ENCODE measurements at places on chromosomes 7 and 10.
A peak's percentile ranks its signal among the peaks of the same experiment; 100 is the strongest.

DNA sequence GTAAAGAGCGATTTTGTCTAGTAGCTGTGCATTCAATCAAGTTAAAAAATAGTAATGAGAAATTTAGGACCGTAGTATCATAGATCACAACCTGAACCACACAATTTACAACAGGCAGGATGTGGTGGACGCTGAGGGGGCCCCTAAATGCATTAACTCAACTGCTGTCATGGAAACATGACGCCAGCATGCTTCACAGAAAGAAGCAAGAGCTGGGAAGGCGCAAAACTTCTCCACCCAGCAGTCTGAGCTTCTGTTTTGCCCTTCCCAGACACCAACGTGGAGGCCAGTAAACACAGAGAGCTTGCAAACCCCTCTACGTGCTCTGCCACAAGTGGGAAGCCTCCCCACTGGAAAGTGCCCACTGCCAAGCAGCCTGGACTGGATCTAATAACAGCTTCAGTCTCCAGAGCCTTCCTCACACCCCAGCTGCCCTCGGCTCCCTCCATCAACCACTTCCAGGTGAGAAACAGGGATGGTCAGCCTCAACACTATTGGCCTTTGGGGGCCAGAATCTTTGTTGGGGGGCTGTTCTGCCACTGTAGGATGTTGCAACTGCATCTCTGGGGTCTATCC, 151.8 kb downstream of the SFMBT2 start:
- DNase-seq, result no peak

DNA sequence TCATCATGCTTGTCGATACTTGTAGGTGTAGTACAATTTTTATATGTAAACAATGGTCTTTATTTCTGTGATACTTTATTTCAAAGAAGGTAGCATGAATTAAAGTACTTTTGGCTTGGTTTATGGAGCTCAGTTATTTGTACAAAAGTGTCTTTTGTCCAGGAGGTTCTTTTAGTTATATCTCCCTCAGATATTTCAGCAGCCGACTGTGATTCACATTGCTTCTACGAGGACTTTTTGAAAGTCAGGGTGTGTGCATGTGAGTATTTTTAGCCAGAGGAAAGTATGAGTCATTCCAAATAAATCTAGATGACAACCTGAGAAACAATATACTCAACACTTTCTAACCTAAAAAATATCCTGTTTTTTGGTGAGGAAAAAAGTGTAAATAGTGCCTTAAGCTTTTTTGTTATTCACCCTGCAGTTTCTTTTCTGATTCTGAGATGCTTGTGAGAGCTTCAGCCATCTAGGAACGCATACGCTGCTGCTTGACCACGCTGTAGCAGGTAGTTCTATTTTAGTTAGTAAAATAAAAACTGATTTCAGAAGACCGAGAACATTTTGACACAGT, 595 bp upstream of the SUN1 start:
- no peak for DNase-seq

- no peak for DNase-seq
These were observed 139.7 kb downstream of the ATE1 start for GRCh38 chr10:121788115-121788514.

DNA sequence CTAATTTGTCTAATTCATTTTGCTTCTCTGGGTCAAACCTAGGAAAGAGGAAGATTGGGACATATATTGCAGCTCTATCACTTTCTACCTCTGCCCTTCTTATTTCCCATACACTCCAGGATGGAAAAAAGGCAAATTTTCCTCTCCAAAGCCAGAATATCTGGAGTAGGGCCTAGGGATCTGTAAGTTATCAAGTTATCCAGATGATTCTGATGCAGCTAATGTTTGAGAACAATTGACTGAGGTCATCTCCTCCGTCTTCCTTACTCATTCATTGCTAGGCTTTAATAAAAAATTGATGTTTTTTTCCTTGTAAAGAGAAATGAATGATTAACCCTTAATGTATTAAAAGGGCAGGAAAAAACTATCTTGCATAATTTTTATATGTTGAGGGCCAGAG, 211.9 kb upstream of the GLI3 start:
- DNase-seq, result no peak

DNA sequence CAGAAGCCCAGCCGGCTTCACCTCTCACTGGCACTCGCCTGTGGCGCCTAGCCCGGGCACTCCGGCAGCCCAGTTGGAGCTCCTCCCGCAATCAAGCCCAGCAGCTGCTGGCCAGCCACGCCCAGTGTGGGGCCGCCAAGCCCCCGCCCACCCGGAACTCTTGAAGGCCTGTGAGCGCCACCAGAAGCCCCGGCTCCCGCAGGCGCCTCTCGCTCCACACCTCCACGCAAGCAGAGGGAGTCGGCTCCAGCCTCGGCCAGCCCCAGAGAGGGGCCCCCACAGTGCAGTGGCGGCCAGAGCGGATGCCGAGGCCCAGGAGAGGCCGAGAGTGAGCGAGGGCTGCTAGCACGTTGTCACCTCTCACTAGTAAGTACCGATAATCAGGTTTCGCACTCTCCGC, 240.7 kb downstream of the TFEC start:
- DNase-seq, result no peak

DNA sequence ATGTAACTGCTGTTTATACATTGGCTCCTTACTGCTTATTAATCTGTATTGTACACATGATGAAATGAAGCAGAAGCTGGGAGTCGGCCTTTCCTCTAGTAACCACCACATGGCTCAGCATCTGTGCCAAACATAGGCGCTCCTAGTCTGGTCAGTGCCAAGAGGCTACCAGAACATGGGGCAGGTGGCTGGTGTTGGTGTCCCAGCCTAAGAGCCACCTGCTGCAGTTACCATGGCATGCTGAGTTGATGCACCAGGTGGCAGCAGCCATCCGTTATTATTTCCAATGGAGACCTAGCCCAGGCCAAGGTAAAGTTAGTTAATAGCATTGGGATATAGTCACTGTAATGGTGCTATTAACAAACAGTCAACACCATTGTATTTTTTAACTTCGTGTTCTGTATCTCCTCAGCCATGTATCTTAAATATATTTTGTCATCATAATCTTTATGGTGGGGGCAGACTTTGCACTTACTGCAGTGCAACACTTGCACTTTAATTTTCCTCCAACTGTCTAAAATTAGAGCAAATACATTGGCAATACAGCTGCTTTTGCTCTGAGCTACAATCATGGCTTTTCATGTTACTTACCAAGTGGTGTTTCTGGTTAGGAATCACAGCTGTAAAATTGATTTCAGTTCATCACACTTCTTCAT, 33.1 kb downstream of the HBP1 start:
- DNase-seq, result peak; percentile 38

DNA sequence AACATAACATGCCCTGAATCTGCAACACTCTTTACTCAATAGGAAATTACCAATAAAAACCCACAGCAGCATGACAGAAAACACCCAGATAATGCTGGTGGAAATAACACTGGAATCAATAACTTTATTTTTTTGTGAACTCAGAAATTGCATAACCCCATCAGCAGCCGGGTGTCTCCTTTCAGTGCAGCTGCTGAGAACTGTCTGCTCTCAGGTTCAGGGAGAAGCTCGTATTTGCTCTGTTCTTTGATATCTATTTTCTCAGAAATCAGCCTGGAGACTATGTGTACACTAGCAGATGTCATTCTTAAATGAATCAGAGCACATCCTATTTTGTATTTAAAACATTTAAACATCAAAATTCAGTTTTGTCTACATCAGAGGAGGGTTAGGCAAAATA, 506.0 kb downstream of the POM121L12 start:
- DNase-seq, result no peak

GRCh38 chr10:21807180-21807579, 196.3 kb downstream of the DNAJC1 start:
- DNase-seq, result peak; percentile 85

DNA sequence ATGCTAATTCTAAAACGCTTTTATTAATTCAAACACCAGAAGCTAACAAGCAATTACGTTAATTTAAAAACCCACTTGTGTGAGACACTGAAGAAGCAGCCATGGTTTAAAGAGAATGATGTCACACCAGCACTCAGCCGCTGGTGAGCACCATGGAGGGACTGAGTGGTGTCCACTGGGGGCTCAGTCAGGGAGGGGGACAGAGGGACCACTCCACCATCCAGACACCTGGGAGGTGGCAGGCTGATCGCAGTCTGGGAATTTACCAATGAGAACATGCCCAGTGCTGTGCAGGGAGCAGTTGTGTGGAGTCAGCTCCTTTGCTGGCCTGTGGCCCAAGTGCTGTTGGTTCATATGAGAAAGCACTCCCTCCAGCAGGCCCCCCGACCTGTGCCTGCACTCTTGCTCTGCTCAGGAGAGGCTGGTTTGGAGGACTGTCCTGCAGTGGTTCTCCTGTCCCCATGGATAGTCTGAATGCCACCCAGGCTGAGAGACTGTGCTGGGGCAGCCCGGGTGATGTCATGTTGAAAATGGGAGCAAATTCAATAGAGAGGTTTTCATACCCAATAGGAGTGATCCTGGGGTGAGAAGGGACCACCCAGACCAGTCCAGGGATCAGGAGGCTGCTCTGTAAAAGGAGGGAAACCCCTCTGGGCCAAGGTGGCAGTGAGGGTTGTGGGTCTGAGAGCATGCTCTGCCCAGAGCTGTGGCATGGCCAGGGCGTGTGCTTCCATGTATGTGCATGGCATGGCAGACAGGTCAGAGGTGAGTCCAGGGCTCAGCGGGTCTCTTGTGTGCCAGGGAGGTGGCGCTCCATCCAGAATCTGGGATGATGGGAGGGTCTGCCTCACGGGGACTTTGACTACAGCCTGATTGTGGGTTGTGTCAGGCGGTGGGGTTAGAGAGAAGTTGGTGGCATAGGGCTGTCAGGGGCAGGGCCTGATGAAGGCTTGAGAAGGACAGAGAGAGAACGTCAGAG, 12.7 kb downstream of the ADCY1 start:
- DNase-seq, result no peak

- no peak for DNase-seq
These were observed 135.7 kb upstream of the MGMT start for GRCh38 chr10:129331207-129331838.

- no peak for DNase-seq
These were observed 83.5 kb downstream of the PLPP4 start for GRCh38 chr10:120540486-120540885.

DNA sequence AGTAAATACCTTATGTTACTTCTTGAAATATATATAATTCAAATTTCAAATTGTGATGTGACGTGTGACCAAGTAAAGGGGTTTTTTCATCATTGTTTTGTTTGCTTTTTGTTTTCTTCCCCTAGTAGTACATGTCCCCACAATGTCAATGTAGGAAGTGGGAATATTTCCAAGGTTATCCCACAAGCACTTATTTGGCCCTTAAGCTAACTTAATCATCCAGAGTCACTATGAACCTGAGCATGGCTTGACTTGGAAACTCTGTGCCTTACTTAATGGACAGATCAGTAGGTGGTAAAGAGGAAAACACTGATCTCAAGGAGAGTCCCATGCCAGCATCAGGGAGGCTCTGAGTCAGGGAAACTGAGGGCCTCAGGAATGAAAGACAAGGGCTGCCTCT, 569.3 kb upstream of the IGFBP3 start:
- no peak for DNase-seq

- DNase-seq, result no peak
These were observed 166.8 kb upstream of the PFKP start for GRCh38 chr10:2900530-2900929.

- no peak for DNase-seq
These were observed 290.3 kb downstream of the TNS3 start for GRCh38 chr7:47291461-47292081.

GRCh38 chr7:77993838-77994237, 195.3 kb downstream of the PHTF2 start:
- DNase-seq, result no peak

DNA sequence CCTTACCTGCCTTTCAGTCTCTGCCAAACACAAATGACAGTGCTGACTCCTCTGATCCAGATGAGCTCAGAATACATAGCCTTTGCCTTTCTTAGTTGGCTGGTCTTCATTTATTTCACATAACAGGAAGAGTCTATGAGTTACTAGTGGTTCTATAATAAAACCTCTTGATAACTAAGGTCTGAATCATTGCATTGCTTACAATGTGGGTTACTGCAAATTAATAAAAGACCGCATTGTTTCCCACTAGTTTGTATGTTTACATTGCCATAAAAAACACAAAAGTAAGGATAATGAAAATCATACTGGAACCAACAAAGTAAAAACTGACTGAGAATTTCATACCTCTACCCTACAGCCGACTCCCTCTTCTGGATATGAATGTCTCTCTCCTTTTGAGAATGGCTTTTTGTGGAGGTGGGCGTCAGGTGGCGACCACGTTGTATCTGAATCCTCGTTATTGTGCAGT, 62.0 kb upstream of the AKR1E2 start:
- DNase-seq, result no peak

GRCh38 chr7:138980563-138981291, 462 bp downstream of the KIAA1549 start:
- DNase-seq, result peak; percentile 83

GRCh38 chr7:156865493-156865892, 27.5 kb downstream of the LMBR1 start:
- DNase-seq, result no peak

GRCh38 chr10:72375173-72375572, 20.5 kb upstream of the DNAJB12 start:
- no peak for DNase-seq

DNA sequence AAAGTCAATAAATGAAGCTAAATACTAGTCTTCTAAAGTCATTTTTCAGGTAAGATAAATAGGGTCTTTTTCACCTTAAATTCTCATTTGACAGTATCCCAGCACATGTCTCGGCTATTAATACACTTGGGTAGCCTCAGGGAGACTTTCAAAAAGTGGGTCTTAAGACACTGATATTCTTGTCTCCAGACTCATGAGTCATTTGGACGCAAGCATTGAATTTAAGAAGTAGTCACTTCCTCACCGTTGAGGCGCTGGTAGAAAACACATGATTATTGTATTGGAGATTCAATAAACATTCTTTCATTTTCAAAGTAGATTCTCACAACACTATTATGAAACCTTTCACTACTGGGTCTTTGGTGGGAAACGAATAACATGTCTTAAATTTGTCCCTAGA, 108.9 kb upstream of the SP8 start:
- DNase-seq, result no peak

DNA sequence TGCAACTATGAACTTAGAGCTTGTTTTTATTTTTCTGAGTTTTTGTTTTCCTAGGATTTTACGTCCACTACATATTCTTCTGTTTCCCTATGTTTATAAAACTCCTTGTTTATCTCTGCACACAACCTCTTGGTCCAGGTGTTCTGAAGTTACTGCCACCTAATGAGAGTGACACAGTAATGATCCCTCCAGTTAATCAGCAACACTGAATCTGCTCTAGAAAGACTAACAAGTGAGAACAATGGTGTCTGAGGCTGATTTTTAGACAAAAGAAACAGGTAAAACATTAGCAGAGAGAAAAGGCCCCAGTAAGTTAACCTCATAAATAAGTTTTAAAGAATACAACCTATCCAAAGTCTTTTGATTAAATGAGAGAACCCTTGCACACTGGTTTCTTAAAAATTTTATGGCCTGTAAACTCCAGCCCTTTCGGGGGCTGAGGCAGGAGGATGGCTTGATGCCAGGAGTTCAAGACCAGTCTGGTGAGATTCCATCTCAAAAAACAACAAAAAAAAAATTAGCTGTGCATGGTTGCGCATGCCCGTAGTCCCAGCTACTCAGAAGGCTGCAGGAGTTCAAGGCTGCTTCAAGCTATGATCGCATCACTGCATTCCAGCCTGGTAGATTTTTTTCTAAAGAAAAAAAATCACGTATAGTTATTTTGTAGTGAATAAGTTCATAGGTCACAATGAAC, 397.6 kb downstream of the MAGI2 start:
- no peak for DNase-seq

All from NCI-H526 (cell line).